ENCODE measurements at places on chromosomes 7 and 10.
A peak's percentile ranks its signal among the peaks of the same experiment; 100 is the strongest.

DNA sequence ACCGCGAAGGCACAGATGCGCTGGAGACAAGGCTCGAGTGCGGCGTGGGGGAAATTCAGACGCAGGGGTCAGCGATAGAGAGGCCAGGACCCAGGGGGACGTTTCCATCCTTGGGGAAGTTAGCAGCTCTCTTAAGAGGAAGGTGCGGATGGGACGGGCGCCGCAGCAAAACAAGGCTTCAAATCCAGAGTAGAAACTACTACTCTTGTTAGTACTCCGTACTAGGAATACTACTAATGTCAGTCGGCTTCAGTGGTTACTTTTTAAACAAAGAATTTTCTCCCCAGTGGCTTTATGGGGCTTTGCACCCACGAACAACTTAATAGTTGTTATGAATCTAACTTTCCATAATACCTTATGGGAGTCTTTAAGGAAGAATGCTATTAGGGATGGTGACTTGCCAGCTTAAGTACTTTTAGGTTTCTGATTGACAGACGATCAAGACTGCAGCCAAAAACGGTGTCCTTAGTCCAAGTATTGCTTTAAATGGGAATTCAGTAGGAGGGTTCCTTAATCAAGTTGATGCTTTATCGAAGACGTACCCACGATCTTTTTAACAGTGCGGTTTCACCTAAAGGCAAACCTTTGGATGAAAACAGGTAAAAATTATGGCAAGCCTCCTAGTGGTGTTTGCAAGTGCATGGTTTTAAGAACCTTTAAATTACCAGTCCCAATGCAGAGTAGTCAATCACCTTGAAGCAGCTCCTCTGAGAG, 812 bp upstream of the IDE start:
- peak; percentile 56 for DNase-seq

DNA sequence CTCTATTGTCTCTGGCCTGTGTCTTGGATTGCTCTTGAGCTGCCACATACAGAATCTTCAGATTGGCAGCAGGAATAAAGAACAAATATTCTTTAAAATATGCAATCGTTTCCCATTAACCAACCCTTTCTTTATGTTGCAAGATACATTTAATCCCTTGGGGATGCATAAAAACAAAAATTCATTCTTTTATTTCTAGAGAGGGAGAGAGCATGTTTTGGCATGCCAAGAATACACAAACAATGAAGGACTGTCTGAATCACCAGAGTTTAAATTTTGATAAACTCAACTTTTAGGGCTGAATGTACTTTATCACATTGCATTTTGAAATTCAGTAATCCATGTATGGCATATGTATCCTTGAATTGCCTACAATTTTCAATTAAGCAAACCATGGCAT, 154.3 kb upstream of the SEMA3D start:
- no peak for DNase-seq

GRCh38 chr7:29044554-29044953, 86.4 kb upstream of the TRIL start:
- DNase-seq = no peak

DNA sequence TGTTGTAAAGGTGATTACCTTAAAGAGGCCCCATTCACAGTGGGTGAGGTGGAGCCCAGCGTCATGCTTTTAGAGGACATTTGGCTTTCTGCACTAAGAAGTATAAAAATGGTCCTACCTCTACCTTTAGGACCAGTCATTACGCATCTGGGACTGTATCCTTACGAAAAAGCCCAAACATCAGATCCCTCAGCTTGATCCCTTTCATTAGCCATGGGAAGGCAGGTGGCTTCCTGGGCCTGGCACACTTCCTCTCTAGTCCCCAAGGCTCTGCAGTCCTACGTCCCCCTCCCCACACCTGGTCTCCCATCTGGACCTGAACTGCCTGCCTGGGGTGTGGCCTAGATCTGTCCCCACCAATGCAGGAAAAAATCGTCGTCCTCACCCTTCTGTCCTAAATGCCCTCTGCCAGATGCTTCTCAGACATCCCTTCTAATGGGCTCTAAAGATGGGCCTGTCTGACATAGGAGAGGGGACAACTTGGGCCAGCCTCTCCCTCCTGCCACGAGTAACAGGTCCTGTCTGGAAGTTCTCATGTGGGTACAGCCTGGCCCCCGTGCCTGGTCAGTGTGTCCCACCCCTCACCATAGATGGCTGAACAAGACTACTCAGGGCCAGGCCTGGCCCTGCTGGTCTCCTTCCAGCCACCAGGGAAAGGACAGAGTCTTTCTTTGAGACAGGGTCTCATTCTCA, 11.8 kb upstream of the SLC18A3 start:
- no peak for DNase-seq

DNA sequence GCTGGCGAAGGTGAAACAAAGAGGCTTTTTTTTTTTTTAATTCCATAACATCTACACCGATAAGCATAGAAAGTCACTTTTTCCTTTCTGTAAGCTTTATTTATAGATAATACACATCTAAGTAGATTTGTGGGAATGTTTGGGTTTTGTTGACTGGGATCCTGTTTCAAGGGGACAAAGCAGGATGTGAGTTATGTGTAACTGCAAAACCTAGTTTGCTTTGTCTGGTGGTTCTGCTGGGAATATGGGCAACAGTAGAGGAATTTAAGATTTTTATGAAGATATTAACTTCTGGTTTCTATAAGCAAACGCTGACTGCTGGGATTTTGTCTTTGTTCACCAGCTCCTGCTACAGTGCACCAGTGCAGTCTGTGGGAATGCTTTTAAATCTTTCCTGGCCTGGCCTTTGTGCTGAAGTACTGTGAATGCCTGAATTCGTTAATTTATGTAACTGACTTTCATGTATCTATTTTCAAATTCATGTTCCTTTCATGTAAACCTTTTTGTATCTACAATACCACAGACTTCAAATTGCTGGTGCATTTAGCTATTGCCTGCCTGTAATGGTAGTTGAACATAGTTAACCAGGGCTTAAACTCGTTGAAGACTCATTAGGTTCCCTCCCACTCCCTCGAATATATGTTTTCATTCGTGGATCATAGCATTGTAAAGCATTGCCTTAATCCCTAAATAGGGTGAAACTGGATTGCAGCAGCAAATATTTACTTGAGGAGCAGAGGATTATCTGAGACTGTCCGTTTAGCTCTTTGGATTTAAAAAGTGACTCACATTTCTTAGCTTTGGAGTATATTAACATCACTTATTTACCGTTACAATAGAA, 1.5 kb downstream of the KLHL7 start:
- peak; percentile 18 for DNase-seq

DNA sequence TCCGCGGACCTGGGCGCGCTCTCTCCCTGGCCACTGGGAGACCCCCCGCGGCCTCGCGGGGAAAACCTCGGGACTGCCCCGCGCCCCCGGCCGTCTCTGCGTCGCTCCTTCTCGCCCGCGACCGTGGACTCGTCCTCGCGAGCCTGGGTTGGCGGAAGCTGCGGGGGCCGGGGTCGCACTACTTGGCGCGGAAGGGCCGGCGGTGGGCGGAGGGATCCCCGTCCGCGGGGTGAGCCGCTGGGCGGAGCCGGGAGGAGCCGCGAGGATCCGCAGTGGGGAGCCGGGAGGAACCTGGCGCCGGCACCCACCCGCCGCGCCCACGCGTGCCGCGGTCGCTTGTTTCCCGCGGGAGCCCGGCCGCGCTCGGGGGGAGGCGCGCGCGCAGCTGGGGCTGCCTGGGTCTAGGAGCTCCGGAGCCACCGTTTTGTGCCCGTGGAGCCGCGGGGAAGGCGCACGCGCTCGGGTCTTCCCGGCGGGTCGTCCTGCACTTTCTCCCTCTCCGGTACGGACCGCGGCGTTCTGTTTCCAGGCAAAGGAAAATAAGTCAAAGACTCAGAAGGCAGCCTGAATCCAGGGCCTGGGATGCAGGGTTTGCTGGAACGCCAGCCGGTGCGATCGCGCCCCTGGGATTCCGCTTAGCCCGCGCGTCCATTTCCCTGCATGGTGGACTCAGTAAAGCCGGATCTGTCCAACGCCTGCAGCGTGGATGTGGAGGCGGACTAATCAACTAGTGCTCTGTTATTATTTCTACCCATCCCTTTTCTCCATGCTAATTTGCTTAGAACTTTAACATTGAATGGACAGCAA, 28.7 kb upstream of the KMT2C start:
- peak; percentile 73 for DNase-seq

DNA sequence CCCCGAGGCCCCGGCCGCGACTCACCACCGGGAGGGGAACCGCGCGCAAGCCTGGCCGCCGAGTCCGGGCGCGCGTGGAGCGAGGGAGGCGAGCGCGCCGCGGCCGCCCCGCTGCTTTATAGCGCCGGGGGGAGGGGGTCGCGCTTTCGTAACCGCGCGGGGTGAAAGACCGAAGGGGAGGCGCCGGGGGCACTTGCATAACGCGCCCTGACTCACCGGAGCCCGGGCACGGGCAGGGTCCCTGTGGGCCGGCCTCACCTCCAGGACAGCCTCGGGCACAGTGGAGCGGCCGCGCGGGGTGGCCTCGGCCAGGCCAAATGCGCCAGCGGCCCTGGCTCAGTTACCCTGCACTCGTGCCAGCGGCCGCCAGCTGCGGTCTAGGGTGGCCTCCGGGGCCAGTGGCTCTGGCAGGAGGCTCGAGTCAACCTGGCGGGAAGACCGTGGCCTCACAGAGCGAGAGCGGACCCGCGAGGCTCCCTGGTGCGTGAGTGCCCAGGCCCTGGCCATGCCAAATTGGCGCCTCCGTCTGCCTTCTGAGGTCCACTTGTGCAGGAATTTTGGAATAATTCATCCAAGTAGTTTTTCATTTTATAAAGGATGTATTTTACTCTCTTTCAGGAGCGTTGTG, at the start of gene RBP4:
Gene RBP4 (minus strand): TSS at position 90 of the 628 bp plus-strand sequence. CDS start 207 bp downstream, outside the sequence.
- DNase-seq = no peak

DNA sequence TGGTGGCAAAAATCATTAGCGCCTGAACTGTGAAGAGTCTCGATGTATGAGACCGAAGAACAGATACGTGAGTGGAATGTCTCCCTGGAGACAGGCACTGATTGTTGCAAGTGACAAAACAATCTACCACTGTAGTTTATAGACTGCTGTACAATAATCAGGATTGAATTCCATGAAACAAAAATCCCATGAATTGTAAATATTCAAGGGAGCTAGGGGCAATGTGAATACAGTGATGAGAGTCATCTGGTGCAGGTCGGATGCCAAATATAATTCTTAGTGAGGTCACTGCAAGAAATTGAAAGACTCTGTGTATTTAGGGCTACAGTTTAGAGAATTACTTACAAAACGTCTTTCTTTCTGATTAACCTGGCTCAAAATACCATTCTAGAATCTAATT, 594.4 kb upstream of the VSTM2A start:
- no peak for DNase-seq

GRCh38 chr7:13850185-13850752, 139.2 kb downstream of the ETV1 start:
- peak; percentile 99 for DNase-seq

DNA sequence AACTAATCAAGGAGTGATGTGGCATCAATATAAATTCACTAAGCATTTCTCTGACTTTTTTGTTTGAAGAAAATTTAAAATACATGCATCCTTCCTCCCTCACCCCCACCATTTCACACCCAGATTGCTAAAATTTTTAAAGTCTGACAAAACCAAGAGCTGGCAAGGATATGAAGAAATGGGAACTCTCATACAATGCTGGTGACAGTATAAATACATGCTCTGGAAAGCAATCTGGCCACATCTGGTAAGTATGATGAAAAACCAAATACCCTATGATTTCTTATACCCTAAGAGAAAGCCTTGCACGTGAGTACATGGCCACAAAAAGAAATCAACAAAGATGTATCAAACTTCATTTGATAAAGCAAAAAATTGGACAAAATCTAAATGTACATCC, 31.2 kb downstream of the P4HA1 start:
- no peak for DNase-seq

DNA sequence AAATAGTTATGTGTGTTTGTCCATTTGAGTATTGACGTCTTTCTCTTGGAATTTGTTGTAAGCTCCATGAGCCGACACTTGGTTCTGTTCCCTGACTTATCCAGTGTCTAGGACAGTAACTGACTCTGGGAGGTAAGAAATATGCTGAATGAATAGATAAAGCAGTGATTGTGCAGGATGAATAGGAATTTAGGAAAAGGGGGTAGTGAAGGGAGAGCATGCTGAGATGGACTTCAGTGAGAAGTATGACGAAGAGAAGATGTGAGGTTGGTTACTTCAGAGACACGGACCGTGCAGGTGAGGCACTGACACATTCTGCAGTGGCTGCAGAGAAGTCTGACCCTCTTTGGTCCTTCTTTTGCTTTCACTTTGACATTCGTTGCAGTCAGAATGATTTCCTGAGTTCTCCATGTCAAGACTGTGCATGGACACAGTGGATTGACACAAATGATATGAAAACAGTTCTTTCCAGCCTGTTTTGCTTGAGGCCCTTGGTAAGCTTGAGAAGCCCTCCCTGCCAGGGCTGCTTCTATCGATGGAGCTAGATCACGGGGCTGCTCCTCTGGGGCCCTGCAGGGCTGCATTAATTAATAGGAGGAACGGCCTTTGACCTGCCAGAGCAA, 261.5 kb upstream of the SORCS1 start:
- DNase-seq = no peak

GRCh38 chr10:80413271-80413996, 5.1 kb downstream of the PRXL2A start:
- DNase-seq = no peak

- no peak for DNase-seq
Observed at GRCh38 chr10:127492607-127493250, 56.4 kb upstream of the NPS start.

Measured in HCEC 1CT (cell line).